ENCODE measurements at places on chromosomes 12 and 14.

DNA sequence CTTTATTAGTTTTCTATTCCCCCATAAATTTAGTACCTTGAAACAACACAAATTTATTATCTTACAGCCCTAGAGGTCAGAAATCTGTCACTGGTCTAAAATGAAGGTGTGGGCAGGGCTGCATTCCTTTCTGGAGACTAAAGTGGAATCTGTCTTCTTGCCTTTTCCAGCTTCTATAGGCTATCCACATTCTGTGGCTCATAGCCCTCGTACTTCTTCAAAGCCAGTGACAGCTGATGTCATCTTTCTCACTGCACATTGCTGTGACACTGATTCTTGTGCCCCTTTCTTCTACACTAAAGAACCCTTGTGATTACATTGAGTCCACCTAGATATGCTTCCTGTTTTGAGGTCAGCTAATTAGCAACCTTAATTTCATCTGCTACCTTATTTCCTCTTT, 23.2 kb upstream of the DCN start:
- DNase-seq = no peak

DNA sequence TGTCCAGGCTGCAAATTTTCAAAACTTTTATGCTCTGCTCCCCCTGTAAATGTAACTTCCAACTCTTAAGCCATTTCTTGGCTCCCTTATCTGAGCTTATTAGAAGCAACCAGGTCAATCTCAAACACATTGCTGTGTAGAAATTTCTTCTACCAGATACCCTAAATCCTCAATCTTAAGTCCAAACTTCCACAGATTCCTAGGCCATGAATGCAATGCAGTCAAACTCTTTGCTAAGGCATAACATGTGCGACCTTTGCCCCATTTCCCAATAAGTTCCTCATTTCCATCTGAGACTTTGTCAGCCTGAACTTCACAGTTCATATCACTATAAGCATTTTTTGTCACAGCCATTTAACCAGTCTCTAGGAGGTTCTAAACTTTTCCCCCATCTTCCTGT, 64.5 kb downstream of the TMTC3 start:
- no peak for DNase-seq

GRCh38 chr12:12811343-12811742, 1.8 kb upstream of the DDX47 start:
- no peak for DNase-seq

DNA sequence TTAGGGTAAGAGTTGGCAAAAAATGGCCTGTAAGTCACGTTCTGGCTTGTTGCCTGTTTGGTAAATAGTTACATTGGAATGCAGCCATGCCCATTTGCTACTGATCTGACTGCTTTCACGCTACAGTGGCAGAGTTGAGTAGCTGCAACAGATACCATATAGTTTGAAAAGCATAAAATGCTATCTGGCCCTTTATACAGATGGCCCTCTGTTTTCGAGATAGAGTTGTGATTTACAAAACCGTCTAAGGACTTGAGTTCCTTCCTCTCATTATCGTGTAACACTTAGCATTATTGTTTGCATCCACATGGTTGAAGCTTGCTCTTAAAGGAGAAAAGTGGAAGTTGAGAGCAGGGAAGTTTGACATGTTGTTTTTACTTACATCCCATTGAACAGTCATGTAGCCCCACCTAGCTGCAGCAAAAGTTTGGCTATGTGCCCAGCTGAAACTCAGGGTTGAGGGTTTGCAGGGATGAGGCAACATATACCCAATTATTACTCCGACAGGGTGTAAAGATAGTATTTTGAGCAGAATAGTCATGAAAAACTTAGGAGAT, 11.3 kb upstream of the SCFD1 start:
- no peak for DNase-seq

DNA sequence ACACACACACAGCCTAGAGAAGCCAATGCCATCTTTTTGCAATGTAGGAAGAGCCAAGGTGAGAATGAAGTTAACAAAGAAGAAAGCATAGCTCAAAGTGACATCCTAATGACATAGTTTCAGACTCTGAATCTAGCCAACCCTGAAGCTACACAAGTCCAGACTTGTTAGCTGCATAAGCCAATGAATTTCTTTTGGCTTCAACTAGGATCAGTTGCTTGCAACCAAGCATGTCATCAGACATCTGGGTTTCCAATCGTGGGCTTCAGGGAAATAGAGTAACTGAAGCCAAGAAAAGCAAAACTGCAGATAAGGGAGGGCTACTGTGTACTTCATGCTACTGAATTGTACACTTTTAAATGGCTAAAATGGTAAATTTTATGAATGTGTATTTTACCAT, 4.4 kb upstream of the GPHN start:
- no peak for DNase-seq

- no peak for DNase-seq
These were observed 79.1 kb downstream of the RAD52 start for GRCh38 chr12:870378-870777.

Measured in GM12878 (cell line).